HEK293T (cell line): ENCODE measurements at places on chromosomes 3 and 15.

GRCh38 chr3:40876496-40876895 lies 322.8 kb upstream of the CTNNB1 start:
- DNase-seq, result no peak

DNA sequence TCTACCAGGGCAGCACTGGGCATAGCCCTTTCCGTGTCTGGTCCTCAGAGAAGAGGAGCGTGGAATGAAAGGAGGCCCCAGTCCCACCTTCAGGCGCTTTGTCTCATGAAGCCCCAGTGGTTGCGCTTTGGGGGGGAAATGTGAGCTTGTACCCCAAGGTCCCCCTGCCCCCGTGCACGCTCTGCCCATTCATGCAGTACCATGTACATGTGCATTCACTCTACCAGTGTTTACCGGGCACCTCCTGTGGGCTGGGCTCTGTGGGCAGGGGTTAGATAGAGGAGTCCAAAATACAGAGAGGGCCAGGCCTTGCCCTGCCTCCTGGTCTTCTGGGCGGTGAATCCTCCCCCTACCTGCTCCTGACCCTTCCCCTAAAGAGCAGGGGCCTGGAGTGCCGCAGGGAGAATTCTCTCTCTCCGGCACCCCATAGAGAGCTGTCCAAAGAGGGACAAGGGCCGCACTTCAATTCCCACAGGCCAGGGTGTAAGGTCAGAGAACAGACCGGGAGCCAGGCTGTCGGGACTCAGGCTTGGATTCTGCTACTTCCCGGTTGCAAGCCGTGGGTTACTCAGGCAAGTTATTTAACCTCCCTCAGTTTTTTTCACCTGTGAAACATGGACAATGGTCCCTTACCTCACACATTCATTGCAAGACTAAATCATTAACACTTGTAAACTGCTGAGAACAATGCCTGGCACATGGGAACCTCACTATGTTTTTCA lies 153.4 kb downstream of the MEGF11 start:
- DNase-seq, result no peak

DNA sequence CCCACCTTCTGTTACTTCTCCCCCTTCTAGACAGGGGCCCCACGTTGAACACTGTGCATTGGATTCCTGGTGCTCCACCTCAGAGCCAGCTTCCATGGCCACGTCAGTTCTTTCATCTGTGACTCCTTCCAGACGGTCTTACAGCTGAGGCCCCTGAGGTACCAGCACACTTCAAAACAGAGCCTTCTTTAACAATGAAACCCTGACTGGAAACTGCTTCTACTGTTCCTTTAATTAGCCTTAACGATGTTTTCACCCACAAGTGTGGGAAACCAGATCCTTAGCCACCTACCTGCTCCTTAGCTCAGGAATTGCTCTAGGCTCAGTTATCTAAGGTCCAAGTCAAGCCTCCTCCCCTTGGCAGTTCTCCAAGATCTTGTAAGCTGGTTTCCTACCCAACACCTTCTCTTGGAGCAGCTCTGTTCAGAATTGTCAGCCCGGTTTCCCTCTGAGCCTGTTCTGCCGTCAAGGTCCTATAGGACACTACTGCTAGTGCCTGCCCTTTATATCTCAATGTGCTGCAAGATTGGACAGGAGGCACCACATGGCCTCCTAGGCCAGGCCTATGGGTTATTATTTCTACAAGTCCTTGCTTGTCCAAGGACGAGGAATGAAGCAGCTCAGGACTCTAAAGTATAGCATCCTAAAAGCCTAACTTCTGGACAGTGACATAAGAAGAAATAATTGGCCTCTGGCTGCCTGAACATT lies 80.7 kb downstream of the FMN1 start:
- no peak for DNase-seq

- DNase-seq, result peak; percentile 9
Measured at GRCh38 chr3:51024765-51025632, 350.3 kb downstream of the DOCK3 start.

DNA sequence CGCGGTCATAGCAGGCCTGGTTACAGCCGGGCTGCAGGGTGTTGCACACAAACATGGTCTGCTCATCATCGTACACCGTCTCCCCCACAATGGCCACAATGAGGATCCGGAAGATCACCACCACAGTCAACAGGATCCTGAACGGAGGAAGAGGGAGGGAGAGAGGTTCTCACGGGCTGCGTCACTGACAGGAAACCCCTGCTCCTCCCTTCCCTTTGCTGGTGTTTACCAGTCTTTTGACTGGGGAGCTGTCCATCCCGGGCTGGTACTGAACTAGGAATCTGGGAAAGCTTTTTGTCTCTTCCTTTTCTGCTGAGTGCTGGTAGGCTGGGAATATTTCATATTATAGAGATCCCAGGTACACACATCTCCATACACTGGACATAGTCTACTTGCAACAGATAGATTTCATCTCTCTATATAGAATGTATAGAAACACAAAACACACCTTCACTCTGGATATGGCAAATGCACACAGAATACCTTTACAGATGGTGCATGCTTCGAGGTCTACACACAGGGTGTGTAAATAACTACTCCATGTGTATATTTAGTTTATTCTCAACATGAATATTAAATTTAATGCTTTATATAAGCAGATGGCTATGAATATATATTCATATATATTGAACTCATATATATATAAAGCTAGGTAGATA lies 1.4 kb downstream of the GJD2 start:
- DNase-seq, result peak; percentile 18

DNA sequence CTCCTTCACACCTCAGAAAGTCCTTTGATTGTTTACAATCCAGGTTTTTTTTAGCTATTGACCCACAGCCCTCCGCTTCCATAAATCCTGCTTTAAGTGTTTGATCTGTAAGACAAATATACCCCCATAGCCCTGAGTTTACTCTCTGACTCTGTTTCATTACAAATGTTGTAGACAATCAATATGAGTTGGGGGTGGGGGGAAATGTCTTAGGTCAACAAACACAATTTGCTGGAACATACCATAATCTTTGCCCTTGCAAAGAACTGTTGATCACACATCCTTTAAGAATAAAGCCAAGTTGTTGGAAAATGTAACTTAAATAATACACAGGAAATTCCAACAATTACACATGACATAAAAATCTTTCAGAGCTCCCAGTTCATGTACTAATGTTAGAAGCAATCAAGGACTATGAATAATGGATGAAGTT lies 301.8 kb upstream of the SEMA6D start:
- no peak for DNase-seq

- no peak for DNase-seq
Measured at GRCh38 chr3:129032716-129033115, 27.9 kb upstream of the GP9 start.

- no peak for DNase-seq
Measured at GRCh38 chr3:12349895-12350811, 61.3 kb downstream of the PPARG start.

DNA sequence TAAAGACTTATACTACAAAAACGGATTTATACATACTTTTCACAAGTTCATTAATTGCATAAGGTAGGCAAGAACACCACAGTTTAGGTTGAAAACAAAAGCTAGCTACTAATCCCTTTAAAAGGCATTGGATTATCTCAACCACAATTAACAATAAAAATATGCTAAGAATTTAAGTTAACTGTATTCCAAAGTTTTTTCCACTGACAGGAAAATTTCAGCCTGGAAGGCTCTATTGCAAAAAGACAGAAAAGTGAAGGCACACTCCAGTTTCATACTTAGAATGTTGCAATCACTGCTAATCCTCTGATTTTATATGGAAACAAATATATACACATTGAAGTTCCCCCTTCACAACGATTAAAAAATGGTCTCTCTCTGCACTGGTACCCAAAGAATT lies 71.5 kb downstream of the TJP1 start:
- DNase-seq, result no peak

DNA sequence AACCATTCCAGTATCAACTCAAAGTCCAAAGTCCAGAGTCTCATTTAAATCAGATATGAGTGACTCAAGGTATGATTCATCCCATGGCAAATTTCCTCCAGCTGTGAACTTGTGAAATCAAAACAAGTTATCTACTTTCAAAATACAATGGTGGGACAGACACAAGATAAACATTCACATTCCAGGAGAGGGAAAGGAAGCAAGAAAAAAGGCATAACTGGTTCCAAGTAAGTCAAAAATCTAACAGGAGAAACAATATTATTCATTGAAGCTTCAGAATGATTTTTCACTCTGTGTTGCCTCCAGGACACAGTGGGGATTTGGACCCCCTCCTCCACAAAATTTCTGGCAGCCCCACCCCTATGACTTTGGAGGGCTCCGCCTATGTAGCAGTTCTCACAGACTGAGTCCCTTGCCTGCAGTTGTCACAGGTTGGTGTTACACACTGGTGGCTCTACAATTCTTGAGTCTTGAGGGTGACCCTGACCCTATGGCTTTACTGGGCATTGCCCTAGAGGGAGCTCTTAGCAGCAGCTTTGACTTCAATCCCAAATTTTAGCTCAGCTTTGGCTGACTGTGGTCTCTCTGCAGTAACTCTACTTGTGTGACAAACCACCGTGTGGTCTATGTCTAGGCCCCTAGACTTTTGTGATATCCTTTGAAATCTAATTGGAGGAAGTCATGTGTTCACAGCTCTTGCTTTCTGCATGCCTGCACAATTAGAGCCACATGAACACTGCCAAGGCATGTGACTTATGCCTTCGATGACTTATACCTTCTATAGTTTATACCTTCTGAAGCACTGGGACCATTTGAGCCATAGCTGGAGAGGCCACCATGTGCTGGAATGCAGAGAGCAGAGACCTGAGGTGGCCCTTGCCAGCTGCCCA lies 644.2 kb downstream of the GRM7 start:
- DNase-seq, result no peak

DNA sequence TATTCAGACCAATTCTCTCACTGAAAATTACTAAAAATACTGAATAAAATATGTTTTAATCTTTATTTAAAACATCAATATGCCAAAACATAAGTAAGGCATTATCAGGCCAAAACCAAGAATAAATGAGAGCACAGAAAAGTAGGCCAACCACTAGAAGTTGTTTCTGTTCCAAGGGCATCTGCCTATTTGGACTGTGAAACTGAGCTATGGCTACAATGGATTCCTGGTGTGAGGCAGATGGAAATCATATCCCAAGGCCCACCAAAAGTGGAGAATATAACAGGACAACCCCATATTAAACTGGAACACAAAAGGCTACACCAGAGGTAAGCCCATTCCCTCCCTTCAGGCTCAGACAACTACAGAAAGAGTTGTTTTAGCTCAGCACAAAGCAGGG lies 302.8 kb upstream of the IL12A start:
- no peak for DNase-seq

GRCh38 chr3:124107104-124107890 lies 115.4 kb upstream of the ROPN1 start:
- DNase-seq, result no peak

GRCh38 chr3:20022954-20023622 lies 11.0 kb upstream of the PP2D1 start:
- DNase-seq, result no peak

DNA sequence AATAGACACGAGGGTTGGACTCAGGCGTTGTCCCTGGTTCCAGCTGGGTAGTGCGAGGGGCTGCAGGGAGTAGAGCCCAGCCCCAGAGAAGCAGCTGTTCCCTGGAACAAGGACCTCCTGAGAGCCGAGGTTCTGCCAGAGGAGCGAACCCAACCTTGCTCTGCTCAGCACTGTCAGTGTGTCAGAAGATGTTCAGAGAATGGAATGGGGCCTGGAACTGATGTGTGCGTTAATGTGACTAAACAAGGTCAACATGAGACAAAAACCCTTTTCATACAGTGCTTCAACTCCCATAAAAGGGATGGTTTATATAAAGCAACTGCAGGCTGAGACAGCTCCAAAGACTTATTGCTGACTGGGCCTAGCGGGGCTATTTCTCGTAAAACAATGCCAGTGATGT lies 35.5 kb upstream of the HACD2 start:
- DNase-seq, result no peak

DNA sequence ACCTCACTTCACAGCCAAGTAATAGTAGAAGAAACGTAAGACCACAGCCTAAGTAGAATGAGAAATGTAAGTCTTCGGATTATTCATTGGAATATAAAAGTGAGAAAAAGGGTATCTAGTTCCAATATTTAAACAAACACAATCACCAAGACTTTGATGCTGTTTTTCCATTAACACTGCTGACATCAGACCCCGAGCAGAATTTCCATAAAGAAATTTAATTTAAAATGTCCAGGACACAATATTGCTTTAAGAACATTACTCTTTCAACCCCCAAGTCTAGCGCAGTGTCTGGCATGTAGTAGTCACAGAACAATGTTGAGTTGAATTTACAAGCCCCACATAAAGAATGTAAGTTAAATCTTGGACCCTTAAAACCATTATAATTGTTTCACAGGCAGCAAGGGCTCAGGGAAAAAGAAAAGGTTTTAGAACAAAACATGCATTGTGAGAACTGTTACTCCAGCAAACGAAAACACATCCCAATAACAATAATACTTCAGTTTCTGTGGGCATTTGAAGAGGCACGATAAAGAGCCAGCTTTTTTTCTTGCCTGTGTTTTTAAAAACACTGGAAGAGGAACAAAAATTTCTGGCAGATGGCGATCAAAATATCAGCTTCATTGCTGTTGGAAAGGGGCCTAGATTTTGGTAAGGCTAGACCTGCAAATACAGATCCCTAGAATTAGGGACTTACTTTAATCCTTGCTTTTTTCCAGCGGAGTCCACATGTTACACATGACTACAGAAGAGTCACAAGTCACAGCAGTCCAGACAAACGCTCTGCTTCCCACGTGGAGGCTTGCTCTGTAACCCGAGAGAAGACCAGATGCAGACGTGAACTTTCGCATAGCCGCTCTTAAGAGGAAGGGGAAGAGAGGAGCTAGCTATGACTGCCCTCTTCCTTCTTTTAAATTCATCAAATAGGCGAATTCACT lies 77.9 kb upstream of the IGSF10 start:
- no peak for DNase-seq

- DNase-seq, result peak; percentile 21
Measured at GRCh38 chr15:99729920-99730319, 3.3 kb downstream of the LYSMD4 start.

GRCh38 chr3:16828815-16829214 lies 55.9 kb upstream of the PLCL2 start:
- DNase-seq, result peak; percentile 48
